ENCODE measurements at places on chromosomes 6 and 20.

DNA sequence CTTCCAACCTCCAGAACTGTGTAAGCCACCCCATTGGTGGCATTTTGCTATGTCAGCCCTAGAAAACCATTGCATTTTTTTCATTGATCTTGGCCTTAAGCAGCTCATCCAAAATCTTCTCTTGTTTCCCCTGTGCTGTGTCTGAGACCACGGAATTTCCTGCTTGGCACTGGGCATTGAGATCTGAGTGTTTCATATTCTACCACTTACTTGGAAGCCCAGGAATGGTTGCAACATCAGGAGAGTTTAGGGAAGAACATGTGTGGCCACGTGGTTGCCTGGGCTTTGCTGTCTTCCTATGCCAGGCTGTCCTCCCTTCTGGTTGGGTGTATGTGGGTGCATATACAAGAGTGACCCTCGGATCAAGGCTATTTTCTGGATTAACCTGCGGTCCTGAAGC is 139.3 kb upstream of the PMEPA1 start:
- no peak for DNase-seq

DNA sequence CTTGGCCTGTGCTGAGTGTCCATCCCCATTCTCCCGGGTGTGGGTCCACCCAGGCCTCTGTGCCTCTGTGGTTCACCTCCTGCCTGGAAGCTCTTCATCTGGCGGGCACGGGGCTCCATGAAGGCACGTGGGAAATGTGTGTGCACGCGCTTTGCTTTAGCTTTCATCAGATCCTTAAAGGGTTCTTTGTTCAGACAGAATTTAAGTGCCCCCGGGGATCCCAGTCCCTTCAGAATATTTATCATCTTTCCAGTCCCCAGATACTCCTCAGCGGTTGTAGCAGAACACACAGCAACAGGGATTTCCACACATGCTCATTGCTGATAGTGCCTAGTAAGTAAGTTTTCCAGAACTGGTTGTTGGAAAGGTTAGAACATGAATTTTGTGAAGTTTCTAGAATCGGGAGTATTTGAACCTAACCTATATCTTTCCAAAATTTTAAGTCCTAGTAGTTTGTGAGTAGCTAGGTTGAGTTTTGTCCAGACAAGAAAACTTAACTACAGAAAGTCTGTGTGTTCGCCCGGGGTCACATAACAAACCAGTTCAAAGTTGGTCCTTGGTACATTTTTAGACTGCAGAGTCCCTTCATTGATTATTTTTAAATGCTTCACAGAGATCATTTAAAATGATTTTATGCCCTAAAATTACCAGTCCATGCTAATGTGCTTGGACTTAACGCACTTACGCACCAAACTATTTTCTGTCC is 67.7 kb downstream of the RPP40 start:
- DNase-seq, result no peak

DNA sequence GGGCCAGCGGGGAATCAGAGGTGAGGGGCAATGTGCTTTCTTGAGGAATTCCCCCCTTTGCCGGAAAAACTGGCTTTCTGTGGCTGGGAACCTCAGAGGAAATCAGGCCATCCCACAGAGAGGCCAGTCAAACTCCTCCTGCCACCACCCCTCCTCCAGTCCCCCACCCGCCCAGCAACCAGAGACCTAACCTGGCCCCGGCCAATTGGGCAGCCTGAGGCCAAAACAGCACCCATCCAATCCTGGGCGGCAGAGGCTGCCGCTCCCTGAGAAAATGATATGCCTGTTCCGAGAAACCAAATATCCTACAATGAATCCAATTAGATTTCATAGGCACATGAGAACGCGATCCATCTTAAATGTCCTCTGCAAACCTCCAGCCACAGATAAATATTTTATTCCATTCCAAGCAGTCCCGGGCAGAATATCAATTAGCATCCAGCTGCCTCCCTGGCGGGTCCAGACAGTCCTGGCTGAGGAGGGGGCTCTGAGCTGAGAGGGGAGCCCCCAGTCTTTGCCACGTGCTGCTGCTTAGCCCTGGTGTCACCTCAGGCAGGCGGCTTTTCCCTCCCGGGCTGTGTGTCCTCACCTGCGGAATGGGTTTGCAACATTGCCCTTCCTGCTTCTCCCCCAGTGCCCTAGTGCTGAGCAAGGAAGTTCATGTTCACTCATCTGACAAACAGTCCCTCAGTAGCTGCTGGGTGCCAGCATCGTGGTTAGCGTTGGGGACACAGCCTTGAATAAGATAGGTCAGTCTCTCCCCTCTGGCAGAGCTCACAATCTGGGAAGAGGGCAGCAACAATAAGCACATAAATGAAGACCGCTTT is 95.0 kb downstream of the DLGAP4 start:
- DNase-seq, result no peak

- no peak for DNase-seq
Measured at GRCh38 chr6:53979468-53980067, 131.7 kb upstream of the MLIP start.

DNA sequence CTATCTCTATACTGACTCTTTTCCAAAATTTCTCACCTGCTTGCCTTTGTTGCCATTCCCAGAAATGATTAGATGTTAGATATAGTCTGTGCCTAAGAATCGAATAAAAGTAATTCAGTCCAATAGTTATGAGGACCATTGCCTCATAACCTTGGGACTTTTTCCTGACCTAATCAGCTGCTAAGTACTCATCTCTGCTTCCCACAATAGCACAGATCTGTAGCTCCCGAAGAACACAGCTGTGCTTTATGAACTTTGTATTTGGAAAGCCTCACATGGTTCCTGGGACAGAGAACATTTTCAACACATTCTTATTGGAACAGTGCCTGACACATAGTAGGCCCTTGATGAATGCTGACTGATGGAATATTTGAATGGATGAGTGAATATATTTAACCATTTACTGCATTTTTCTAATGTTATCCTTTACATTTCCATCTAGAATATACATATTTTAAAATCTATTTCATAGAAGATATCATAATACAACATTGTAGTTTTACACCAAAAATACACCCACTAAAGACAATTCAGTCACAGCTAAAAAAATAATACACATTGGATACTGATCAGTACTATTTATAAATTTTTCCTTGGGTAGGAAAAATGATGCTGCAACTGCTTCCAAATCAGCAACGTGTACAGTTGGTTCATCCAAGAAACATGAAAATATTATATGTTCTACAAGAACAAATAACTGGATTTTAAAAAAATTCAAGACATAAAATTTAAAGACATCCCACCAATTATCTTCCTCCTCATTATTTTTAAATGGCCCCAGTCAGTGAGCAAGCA is 53.9 kb downstream of the HS3ST5 start:
- DNase-seq, result no peak

DNA sequence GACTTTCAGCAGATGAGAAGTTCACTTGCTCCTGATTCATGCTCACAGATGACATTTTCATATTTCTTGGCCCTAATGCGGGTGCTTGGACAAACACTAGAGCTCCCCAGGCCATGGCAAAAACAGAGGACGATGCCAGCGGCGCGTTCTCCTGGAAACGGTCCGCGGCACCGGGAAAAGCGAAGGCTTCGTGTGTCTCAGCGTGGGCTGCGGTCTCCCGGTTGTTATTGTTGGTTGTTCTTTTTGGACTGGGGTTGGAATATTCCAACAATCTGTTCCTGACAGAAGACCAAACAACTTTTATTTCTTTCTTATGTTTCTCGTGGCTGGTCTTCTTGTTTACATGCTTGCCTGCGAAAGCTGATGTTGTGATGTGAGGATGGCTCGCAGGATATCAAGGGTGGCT is 46.8 kb upstream of the NEDD9 start:
- DNase-seq, result no peak

DNA sequence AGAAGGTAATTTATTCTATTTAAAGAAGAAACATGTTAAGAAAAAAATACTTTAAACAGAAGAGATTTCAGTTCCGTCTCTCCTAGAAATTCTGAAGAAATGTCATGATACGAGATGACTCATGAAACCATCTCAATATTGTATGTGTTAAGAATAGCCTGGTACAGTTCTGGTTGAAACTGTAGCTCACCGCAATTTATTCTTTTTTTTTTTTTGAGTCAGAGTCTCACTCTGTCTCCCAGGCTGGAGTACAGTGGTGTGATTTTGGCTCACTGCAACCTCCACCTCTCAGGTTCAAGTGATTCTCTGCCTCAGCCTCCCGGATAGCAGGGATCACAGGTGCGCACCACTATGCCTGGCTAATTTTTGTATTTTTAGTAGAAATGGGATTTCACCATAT is 103.3 kb downstream of the ARHGAP18 start:
- DNase-seq, result peak; percentile 5

DNA sequence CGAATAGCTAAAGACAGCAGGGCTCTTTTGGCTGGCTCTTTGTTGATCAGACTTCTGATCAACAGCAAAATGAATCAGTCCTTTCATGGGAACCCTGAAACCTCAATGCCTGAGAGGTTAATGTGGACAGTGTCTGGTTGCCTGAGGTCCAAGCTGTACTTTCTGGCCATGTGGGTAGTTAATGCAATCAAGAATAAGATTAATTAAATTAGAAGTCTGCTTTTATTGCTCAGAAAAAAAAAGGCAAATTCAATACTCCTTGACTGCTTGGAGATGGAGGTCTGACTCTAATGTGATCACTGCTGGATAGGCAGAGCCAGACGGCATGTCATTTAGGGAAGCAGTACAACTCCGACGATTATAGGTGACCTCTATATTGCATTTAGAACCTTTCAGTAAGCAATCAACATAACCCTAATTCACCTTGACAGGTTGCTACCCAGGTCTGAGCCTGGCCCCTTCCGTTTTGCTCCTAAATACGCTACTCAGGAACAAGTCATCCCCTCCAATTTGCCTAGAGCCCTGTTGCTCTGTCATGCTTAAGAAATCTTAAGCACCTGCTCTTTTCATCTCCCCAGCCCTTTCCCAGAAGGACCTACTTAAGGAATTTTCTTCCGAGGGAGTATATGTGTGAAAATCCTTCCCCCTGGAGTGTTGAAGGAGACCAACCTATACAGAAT is 370.0 kb upstream of the SPTLC3 start:
- DNase-seq, result no peak

DNA sequence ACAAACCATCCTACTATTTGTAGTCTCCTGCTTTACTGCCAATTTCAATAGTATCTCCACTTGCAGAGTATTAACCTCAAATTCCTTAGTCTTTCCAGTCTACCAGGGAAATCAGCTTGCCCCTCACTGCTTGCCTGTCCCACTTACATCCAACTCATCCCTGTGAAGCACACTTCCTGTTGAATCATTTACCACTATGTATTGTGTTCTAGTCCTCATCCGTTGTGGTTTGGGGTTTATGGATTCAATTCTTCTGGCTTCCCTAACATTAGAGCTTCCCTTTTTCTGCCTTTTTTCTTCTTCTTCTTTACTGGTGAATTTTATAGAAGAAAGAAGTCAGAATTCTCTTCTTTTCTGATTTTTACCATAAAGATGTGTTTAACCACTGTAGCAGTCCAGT is 5.1 kb upstream of the TXLNB start:
- DNase-seq, result no peak

- no peak for DNase-seq
Measured at GRCh38 chr6:35392773-35393672, 50.7 kb downstream of the PPARD start.

GRCh38 chr6:36955671-36956445 is 1.3 kb downstream of the PI16 start:
- DNase-seq, result no peak

DNA sequence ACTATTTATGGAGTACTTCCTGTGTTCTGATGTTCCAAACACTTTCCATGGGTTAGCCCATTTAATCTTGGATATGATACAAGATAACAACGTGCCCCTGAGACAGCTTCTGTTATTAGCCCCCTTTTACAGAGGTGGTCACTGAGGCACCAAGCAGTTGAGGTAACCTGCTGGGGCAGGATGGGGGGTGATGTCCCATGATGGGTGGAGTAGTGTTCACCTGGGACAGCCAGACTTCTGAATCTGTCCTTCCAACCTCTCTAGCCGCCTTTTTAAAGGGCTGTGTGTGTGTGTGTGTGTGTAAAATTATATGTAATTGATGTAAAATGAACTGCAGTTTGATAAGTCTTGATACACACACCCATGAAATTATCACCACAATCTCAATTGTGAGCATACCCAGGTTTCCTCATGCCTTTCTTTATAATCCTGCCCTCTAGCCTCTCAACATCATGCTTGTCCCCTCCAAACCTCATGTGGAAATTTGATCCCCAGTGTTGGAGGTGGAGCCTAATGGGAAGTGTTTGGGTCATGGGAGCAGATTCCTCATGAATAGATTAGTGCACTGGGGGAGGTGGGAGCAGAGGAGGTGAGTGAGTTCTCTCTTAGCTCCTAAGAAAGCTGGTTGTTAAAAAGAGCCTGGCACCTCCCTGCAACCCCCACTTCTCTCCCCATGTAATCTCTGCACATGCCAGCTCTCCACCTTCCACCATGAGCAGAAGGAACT is 39.2 kb downstream of the PLAGL2 start:
- DNase-seq, result no peak

GRCh38 chr20:21804802-21805201 is 99.3 kb downstream of the PAX1 start:
- no peak for DNase-seq

- DNase-seq, result no peak
Measured at GRCh38 chr6:147546501-147547368, 38.2 kb downstream of the SAMD5 start.

GRCh38 chr6:105646391-105646867 is 243.5 kb upstream of the PREP start:
- peak; percentile 36 for DNase-seq

DNA sequence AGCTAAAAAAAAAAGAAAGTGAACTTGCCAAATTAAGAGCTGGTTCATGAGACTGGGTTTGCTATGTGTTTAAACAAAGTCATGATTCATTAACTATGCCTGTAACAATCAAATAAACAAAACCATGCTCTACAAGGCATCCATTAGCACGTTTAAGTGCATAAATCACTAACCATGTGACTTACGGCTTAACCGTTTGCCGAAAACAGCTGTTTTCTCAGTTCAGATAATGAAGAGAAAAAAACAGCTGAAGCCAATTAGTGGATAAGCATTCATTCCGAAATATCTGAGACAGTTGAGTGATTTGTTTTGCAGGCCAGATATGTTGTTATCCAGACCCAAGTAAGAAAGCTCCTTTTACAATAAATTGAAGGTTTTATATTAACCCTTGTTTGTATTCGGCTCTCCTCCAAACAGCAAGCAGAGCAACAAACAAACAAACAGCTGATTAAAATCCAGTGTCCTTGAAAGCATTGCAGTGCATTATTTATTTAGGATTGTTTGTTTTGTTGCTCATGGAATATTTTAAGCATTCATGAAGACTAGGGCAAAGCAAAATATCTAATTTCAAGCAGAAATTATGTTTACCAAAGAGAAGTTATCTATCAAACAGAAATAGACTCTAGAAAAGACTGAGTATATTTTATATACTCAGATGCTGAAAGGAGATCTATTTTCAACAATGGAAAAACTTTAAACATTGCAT is 343.5 kb downstream of the RFPL4B start:
- DNase-seq, result no peak

GRCh38 chr6:27311806-27312145 is 297 bp downstream of the POM121L2 start:
- DNase-seq, result no peak

GRCh38 chr6:15266423-15266996 is 20.6 kb downstream of the JARID2 start:
- DNase-seq, result no peak

- DNase-seq, result no peak
Measured at GRCh38 chr6:7165002-7165889, 57.5 kb downstream of the RREB1 start.

- no peak for DNase-seq
Measured at GRCh38 chr20:13068336-13068735, 59.6 kb downstream of the SPTLC3 start.

Measured in stimulated activated CD4-positive, alpha-beta T cell treated with anti-CD3 and anti-CD28 coated beads, Interleukin-1b, Interleukin-23, amount 100 ng/mL, for 48 hours (primary cell).